ENCODE measurements at places on chromosomes 16 and 17.
A peak's percentile ranks its signal among the peaks of the same experiment; 100 is the strongest.

DNA sequence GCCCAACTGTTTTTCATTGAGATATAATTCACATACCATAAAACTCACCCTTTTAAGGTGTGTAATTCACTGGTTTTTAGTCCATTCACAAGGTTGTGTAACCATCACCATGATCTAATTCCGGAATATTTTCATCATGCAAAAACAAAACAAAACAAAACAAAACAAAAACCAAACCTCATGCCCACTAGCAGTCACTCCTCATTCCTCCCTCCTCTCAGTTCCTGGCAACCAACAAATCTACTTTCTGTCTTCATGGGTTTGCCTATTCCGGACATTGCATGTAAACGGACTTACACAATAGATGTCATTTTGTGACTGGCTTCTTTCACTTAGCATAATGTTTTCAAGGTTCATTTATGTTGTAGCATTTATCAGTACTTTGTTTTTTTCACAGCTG, 4.5 kb upstream of the NOD2 start:
- DNase-seq = no peak

GRCh38 chr17:10744501-10745000, 14.7 kb upstream of the TMEM220 start:
- no peak for DNase-seq

DNA sequence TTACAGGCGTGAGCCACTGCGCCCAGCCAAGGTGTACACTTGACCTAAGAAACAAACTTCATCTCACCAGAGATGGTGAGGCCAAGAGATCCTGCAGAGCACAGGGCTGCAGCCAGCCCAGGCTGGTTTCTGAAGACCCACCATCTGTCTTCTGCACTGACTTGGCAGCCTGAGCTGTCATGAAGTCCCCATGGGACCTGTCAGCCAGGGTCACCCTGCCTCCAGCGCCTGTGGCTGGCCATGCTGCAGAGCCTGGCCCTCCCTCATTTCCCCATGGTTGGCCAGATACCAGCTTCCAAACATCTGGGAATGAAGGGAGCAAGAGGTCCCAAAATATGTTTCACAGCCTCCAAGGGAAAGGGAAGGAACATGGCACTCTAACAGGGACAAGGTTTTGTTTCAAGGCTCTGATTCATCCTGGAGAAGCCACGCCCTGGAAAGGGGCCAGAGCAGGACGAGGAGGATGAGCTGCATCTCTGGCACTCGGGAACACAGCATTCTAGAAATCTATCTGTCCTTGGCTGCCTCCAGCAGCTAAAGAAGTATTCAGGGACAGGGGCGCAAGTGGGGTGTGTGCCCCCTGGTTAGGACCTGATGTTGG, 45.3 kb downstream of the DDX19A start:
- DNase-seq = no peak

GRCh38 chr17:74268558-74268957, 5.5 kb upstream of the DNAI2 start:
- DNase-seq = no peak

- no peak for DNase-seq
Measured at GRCh38 chr17:39702901-39703893, 3.3 kb downstream of the ERBB2 start.

DNA sequence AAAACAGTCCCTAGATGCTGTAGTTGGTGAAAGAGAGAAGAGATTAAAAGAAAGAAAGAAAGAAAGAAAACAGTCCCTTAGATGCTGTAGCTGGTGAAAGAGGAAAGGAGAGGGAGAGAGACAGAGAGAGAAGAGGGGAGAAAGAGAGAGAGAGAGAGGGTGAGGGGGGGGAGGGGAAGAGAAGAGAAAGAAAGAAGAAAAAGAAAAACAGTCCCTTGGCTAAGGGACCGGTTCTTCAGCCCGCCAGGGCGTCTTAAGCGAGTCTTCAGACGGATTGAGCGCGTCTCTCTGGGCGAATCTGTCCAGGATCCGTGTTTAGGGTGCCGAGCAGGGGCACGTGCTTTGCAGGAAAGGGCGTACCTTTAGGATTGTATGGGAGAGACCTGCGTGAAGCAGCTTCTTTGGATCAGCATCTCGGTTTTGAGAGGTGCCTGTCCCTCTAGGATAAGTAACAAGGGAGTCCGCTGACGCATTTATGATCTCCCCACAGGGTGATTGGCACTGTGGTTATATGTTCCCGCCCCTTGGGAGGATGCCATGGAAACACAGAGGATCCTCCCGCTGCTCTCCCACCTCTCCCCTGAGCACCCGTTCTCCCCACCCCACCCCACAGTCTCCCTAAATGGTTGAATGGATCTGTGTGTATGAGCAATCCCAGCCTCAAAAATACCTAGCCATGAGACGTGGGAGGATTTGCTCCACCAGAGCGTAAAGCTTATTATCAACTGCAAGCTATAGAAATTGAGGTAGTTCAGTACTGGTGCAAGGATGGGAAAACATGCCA, 16.7 kb downstream of the GNGT2 start:
- DNase-seq = peak; percentile 98

DNA sequence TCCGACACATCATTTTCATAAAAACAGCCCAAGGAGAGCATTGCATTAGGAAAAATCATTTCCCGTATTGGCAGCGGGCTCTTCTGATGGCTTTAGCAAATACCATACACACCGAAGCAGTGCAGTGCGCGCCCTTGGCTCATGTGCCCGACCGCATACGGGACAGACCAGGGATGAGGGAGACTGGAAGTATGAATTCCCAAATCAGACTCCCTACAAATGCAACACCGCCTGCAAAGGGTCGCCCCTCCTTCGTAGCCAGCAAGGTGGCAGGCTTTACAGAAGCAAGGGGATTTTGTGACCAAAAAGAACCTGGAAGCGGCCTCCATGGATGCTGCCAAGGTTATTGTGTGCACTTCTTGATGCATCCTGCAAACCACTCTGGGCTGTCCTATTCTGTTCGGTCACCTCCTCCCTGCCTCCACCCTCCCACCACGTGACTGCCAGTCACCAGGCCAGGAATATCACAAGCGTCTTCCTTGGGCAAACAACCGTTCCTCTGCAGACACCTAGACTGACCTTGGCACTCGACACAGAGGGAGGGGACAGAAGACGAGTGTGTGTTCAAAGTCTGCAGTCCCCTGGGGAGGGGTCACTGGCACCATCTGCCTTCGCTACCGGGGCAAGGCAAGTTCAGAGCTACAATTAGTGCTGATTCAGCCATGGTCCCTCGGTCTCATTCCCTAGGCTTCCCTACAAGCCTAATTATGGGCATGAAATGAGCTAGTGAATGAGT, 460.4 kb downstream of the SLC39A11 start:
- no peak for DNase-seq

- no peak for DNase-seq
Measured at GRCh38 chr16:51544851-51545467, 393.9 kb upstream of the SALL1 start.

- no peak for DNase-seq
Measured at GRCh38 chr17:27974531-27975145, 67.8 kb upstream of the NLK start.

All from kidney epithelial cell (primary cell).